ENCODE measurements at places on chromosomes 6 and 20. TPM values are rescaled to one million over a fixed set of nuclear protein-coding genes. Genes with fewer than 3 reads are reported as not detected.

- H3K27me3 ChIP-seq = no peaks in the 10 kb centered on the region
- H3K4me1 ChIP-seq = no peaks in the 10 kb centered on the region
- H3K27ac ChIP-seq = no peak overlapping the region
- H3K36me3 ChIP-seq = peaks cover 3% of the 10 kb centered on the region
These were observed 156.0 kb upstream of the SOX4 start for GRCh38 chr6:21437581-21437980.

DNA sequence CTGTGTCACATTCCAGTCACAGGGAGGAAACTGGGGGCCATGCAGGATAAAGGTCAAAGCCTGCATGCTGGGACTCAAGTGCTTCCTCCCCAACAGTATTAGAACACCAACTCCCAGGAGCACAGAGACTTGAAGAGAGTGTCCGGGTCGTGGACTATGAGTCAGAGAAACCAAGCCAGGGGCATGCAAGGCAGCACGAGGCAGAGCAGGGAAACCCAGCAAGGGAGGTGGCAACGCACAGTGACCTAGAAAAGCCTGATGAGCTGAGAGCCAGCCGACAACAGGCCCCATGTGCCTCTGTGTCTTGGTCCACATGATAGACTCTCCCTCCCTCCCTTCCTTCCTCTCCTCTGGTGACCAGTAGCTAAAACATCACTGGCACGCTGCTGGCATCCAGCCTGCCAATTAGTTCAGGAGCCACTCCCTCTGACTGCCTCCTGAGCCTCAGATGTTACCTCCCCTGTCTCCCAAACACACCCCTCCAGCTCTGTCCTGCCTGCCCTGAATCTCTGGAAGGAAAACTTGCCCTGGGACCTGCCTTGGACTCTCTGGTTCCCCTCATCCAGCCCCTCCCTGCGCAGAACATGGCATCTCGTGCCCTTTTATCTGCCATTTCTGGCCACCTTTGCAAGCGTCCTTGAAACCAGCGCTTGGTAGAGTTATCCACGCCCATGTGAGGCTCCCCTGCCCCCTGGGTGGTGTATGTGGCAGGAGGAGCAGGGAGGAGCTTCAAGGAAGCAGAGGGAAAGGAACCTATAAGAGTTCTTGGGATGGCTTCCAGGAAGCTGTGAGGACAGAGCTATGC is 16.2 kb upstream of the RNF39 start:
- no peak overlapping the region for H3K27ac ChIP-seq
- H3K36me3 ChIP-seq = no peaks in the 10 kb centered on the region
- no peak for DNase-seq
- H3K27me3 ChIP-seq = peaks cover 94% of the 10 kb centered on the region
- H3K4me1 ChIP-seq = no peaks in the 10 kb centered on the region
- no peak overlapping the region for H3K4me3 ChIP-seq

- peaks cover 24% of the 10 kb centered on the region for H3K27me3 ChIP-seq
- H3K36me3 ChIP-seq = no peaks in the 10 kb centered on the region
- H3K4me3 ChIP-seq = no peak overlapping the region
- H3K4me1 ChIP-seq = no peaks in the 10 kb centered on the region
- no peak overlapping the region for H3K27ac ChIP-seq
These were observed 211.9 kb upstream of the RNF24 start for GRCh38 chr20:4227085-4227821.

- peak; percentile 16 for DNase-seq
- no peaks in the 10 kb centered on the region for H3K36me3 ChIP-seq
- no peak overlapping the region for H3K4me3 ChIP-seq
- no peaks in the 10 kb centered on the region for H3K4me1 ChIP-seq
- H3K27ac ChIP-seq = no peak overlapping the region
These were observed 101.6 kb downstream of the TAF4 start for GRCh38 chr20:61963885-61964674.

- H3K4me1 ChIP-seq = no peaks in the 10 kb centered on the region
- no peaks in the 10 kb centered on the region for H3K27me3 ChIP-seq
- no peak overlapping the region for H3K4me3 ChIP-seq
- no peaks in the 10 kb centered on the region for H3K36me3 ChIP-seq
- no peak for DNase-seq
These were observed 86.6 kb upstream of the STXBP5 start for GRCh38 chr6:147117580-147117979.

- H3K4me3 ChIP-seq = peak overlapping the region; percentile 50
- H3K27ac ChIP-seq = peak overlapping the region; percentile 61
- no peak for DNase-seq
- H3K27me3 ChIP-seq = no peaks in the 10 kb centered on the region
- H3K4me1 ChIP-seq = peaks cover 58% of the 10 kb centered on the region
- H3K36me3 ChIP-seq = no peaks in the 10 kb centered on the region
These were observed 14.1 kb upstream of the TENT5A start for GRCh38 chr6:81766482-81767069.

DNA sequence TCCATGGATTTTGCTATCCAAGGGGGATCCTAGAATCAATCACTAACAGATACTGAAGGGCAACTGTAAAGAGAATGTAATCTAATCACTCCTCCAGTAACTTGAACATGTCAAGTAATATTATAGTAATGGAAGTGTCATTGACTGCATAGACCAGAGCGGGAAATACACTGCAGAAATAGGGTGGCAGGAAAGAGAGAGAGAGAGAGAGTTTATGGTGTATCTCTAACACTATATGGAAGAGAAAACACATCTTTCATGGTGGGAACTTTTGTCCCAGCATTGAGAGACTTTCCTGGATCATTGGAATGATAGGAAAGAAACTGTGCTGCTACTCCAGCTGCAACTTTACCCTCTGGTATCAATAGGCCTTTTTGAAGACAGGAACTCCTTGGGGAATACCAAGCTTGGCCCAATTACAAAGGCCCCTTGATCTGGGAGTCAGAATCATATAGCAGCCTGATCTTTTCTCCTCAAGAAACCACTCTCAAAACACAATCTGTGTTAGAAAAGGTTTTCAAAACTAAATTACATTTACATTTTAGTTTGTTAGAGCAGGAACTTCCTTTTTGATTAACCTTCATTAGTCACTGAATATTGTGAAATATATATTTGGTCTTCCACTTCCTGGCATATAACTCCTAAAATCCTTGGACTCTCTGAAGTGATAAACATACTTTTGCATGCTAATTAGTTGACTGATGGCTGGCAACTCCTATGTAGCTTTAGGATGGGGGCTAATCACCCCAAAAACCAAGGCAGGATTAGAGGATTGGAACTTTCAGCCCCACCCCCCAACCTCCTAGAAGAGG is 29.5 kb upstream of the RNGTT start:
- no peak overlapping the region for H3K4me3 ChIP-seq
- no peaks in the 10 kb centered on the region for H3K27me3 ChIP-seq
- peaks cover 3% of the 10 kb centered on the region for H3K4me1 ChIP-seq
- H3K27ac ChIP-seq = no peak overlapping the region

GRCh38 chr6:72149715-72150114 is 263.4 kb downstream of the RIMS1 start:
- no peaks in the 10 kb centered on the region for H3K36me3 ChIP-seq
- no peaks in the 10 kb centered on the region for H3K4me1 ChIP-seq
- H3K4me3 ChIP-seq = no peak overlapping the region
- H3K27me3 ChIP-seq = no peaks in the 10 kb centered on the region
- no peak for DNase-seq
- H3K27ac ChIP-seq = no peak overlapping the region

DNA sequence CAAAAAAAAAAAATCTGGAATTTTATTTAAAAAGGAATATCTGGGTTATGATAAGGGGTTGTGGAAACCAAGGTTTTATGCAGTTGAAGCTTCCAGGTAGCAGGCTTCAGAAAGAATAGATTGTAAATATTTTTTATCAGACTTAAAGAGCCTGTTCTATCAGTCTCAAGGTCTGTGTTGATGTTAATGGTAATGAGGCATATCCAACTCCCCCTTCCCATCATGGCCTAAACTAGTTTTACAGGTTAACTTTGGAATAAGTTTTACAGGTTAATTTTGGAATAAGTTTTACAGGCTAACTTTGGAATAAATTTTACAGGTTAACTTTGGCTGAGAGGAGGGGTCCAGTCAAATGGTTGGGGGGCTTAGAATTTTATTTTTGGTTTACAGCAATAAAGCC is 92.4 kb downstream of the CD24 start:
- peaks cover 52% of the 10 kb centered on the region for H3K4me1 ChIP-seq
- DNase-seq = no peak
- H3K36me3 ChIP-seq = peaks cover 10% of the 10 kb centered on the region
- peak overlapping the region; percentile 77 for H3K4me3 ChIP-seq
- no peaks in the 10 kb centered on the region for H3K27me3 ChIP-seq

DNA sequence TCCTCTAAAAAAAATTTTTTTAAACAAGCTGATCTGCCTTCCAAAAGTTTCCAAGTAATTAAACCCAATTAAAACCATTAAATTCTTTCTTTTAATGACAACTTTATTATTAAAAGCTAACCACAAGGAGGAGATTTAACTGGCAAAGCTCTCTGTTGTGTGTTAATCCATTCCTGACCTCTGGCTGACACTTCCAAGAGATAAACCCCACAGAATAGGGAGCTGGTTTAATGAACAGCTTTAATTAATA is 230.8 kb downstream of the EYA2 start:
- DNase-seq = no peak
- no peaks in the 10 kb centered on the region for H3K27me3 ChIP-seq
- peak overlapping the region; percentile 79 for H3K27ac ChIP-seq
- H3K4me1 ChIP-seq = peaks cover 23% of the 10 kb centered on the region

GRCh38 chr6:150072201-150072600 is 3.3 kb upstream of the ULBP3 start:
- no peaks in the 10 kb centered on the region for H3K36me3 ChIP-seq
- H3K4me1 ChIP-seq = peaks cover 28% of the 10 kb centered on the region
- H3K27me3 ChIP-seq = no peaks in the 10 kb centered on the region
- H3K27ac ChIP-seq = peak overlapping the region; percentile 84
- DNase-seq = no peak

GRCh38 chr6:134357022-134357487 is 39.1 kb upstream of the SGK1 start:
- H3K4me3 ChIP-seq = no peak overlapping the region
- no peak overlapping the region for H3K27ac ChIP-seq
- H3K36me3 ChIP-seq = peaks cover 3% of the 10 kb centered on the region
- peaks cover 10% of the 10 kb centered on the region for H3K4me1 ChIP-seq

DNA sequence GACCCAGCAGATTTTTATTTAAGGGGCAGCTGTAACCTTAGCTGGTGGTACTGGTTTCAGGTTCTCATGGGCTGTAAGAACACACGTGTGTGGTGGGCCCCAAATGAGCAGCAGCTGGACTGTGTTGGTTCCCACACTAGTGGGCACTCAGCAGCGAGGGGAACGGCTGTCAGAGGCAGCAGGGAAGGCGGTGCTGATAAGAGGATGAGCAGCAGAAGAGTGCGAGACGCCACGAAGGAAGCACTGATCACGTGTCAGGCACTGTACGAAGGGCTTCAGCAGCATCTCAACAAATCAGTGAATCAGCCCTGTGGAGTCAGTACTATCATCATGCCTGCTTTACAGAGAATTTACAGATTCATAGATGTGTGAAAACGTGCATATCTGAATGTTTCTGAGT is 41.0 kb upstream of the EMILIN3 start:
- H3K27ac ChIP-seq = no peak overlapping the region
- H3K36me3 ChIP-seq = peaks cover 32% of the 10 kb centered on the region
- H3K4me1 ChIP-seq = peaks cover 13% of the 10 kb centered on the region
- H3K4me3 ChIP-seq = no peak overlapping the region

DNA sequence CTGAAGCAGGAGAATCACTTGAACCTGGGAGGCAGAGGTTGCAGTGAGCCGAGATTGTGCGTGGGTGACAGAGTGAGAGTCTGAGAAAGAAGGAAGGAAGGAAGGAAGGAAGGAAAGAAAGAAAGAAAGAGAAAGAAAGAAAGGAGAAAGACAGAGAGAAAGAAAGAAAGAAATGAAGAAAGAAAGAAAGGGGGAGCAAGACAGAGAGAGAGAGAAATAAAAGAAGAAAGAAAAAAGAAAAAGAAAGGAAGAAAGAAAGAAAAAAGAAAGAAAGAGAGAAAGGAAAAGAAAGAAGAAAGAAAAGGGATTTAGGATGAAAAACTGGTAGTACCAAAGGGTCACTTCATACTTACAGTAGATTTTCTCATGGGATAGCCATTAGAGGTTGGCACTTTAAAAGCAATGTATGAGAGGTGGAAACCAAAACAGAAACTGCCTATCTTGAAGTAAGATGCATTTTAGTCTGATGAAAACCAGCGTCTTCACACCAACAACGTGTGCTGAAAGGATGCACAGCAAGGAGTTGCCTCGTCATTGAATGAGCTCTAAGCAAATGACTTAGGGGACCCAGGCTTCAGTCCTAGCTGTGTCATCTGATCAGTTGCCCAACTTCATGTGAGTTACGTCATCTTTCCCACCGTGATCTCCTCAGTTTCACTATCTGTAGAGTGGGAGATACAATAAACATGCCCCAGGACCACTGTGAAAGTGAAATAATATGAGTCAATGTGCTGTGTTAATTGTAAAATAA is 133.9 kb upstream of the NEDD9 start:
- H3K36me3 ChIP-seq = no peaks in the 10 kb centered on the region
- no peak overlapping the region for H3K4me3 ChIP-seq
- no peak overlapping the region for H3K27ac ChIP-seq
- H3K4me1 ChIP-seq = peaks cover 23% of the 10 kb centered on the region

GRCh38 chr6:11731423-11731822 is 47.2 kb downstream of the ADTRP start:
- DNase-seq = no peak
- H3K4me3 ChIP-seq = no peak overlapping the region
- H3K4me1 ChIP-seq = peaks cover 19% of the 10 kb centered on the region
- peaks cover 3% of the 10 kb centered on the region for H3K27me3 ChIP-seq

DNA sequence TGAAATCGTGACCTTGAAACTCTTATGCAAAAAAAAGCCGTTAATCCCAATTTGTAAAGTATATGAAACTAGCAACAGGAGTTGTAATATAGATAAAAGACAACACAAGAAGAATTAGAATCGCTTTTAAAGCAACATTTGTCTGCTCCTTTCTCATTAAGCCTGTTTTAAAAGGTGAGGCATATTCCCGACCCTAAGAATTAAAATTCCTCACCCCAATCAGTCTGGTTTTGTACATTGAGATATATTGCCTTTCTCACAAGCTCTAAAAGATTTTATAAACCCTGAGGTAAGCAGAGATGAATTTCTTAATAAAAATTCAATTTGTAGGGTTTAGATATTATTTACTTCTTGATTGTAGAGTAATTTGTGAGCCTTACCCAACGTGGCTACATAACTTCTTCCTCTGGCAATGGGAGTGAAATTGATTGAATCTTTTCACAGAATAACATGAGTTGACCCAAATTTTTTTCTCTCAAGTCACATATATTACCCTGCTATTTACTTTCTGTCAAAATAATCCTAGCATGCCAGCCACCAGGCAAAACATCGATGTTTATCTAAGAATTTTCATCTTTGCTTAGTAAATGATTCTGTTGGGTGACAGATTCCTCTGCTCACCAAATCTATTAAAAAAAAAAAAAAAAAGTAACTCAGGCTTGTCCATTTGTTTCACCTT is 173.7 kb downstream of the HACE1 start:
- H3K27ac ChIP-seq = no peak overlapping the region
- DNase-seq = no peak
- H3K4me3 ChIP-seq = no peak overlapping the region
- peaks cover 11% of the 10 kb centered on the region for H3K27me3 ChIP-seq

The CFAP206 gene
- 5.0 TPM for total RNA-seq

The AVP gene
- not detected for total RNA-seq

The GSTA3 gene
- total RNA-seq = not detected

The MCHR2 gene
- total RNA-seq = not detected

The TCF19 gene
- total RNA-seq = 18.9 TPM

The PROCR gene
- total RNA-seq = 5.8 TPM

The TRIM38 gene
- 16.1 TPM for total RNA-seq

The GSTA4 gene
- total RNA-seq = 72.9 TPM

The EEF1A2 gene
- total RNA-seq = 20.5 TPM

The PSMB8 gene
- 36.8 TPM for total RNA-seq

The OR2H1 gene
- total RNA-seq = not detected

The SAMD3 gene
- 3.3 TPM for total RNA-seq

The HNF4A gene
- total RNA-seq = 19.9 TPM
